Natural killer cell (primary cell): ENCODE measurements at places on chromosomes 1 and 21. TPM values are rescaled to one million over a fixed set of nuclear protein-coding genes. Genes with fewer than 3 reads are reported as not detected.

DNA sequence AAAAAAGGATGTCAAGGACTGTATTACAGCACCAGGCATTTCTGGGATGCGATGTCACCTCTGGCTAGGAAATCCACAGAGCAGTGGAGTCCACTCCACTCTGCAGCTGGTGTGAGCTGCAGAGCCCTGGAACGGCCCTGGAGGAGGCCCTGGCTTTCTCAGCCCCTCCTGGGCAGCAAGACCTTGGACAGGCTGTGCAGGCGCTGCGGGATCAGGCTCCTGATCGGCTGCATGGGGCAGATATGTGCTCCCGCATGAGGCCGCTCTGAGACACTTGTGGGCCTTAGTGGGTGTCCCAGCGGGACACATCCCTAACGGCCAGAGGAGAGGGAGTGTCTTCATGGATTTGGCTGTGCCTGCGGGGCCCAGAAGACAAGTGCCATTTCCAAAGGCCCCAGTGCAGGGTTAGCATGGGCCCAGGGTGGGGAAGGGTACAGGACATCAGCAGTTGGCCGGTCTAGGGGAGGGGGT lies 6.2 kb downstream of the DNMT3L start:
- DNase-seq = no peak

DNA sequence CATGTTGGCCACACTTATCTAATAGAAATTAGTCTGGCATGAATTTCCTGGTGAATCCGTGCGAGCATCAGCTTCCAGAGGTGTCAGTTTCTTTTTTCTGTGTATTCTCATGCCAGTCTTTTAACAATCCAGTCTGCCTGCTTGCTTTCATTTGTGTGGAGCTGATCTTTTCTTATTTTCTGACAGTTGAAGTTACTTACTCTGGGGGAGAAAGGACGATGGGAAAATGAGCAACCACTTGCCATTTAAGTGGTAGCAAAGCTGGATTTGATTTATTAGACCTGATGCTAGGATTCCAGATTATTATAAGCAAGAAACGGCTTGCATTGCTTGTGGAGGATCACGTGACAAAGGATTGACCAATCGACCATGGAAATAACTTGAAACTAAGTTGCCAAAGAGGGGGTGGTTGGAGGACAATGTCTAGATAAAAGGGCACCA lies 24.3 kb upstream of the APP start:
- DNase-seq = no peak

DNA sequence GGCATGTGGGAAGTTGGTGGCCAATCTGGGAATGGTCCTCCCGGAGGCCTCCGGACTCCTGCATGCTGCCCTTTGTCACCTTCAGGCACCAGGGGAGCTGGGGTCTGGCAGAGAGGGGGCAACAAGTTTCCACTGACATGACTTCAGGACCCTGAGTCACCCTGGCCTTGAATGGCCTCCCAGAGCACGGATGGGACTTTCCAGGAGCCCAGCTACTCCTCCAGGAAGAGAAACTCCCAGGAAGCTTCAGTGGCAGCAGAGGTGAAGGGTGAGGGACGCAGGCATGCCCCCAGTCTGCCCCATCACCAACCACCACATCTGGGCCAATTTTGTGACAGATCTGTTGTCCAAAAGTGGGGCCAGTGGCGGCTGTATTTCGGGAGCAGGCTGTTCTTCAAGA lies 55.9 kb upstream of the WASF2 start:
- DNase-seq = no peak

- no peak for DNase-seq
Measured at GRCh38 chr1:97621955-97622354, 298.9 kb downstream of the DPYD start.

- no peak for DNase-seq
Measured at GRCh38 chr1:36115200-36115669, 9.8 kb downstream of the COL8A2 start.

GRCh38 chr1:179550746-179551682 lies 24.7 kb downstream of the NPHS2 start:
- DNase-seq = no peak

DNA sequence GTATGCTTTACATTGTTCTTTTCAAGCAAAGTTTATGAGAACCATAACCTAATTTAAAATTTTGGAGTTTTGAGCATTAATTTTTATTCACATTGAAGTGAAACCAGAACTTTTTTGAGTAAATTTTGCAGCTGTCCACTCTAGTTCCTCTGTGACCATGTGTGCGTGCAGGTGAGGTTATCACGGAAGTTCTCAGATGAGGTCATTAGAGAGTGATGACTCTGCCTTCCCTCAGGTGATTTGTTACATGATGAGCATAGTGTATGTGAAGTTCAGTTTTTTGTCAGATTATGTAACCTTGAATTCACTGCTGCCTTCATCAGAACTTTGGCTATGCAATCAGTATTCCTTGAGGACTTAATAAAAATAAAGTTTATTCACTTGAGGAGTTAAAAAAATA lies 828.2 kb downstream of the ADGRL2 start:
- no peak for DNase-seq

DNA sequence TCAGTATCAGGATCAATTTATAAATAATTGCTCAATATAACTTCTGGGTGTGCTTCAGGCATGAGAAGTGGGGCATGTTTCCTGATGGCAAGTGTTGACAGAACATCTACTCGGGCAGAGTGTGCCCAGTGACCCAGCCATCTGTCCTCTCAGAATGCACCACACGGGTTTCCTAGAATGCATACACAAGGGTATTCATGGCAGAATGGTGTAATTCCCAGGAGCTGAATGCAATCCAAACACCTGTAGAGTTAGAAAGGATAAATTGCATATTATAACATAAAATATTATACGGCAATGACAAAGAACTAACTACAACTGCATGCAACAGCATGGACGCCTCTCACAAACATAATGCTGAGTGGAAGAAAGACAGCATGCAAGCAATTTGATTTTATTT lies 391.9 kb downstream of the SIPA1L2 start:
- no peak for DNase-seq

DNA sequence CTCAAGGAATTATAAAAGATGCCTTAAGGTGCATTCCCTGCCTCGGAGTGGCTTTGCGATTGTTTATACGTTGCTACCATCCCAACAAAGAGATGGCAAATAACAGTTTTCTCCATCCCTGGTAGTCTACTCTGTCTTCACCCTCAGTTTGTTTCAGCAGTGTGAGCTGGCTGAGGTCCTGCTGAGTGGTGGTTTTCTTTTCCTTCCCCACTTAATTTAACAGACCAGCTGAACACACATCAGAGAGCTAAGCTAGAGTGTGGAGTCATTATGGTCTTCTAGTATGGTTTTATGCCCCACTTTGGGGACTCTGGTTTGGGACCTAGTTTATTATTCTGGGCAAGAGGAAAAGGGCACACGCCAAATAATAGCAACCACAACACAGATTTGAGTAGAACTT lies 2.2 kb downstream of the PIGV start:
- DNase-seq = peak; percentile 24

- no peak for DNase-seq
Measured at GRCh38 chr1:227803933-227804332, 11.5 kb upstream of the PRSS38 start.

DNA sequence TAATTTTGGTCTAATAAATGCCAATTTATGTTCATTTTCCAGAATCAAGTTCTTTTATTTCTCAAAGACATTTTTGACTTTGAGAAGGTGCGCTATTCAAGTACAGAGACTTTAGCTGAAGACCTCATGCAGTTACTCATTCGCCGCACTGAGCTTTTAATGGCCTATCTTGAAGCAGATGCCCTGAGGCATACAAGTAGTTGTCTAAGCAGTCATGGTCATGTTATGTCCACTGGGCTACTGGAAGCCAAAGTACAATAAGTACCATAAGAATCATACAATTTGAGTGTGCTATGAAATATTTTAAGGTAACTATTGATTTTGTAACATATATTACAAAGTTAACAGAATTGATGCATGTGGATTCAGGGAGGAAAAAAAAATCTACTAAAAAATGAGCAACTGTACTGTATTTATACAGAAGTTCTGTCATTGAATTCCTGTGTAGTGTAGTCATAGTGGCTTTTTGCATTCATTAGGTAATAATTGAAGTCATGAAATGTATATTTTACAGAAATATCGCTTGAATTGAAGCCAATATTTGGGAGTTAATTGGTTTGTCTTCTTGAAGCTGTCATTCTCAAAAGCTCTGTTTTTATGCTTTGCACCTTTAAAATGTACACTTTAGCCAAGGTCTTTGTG lies 13.5 kb upstream of the NEXN start:
- no peak for DNase-seq

GRCh38 chr1:153642161-153642560 lies 8.3 kb downstream of the CHTOP start:
- DNase-seq = no peak

DNA sequence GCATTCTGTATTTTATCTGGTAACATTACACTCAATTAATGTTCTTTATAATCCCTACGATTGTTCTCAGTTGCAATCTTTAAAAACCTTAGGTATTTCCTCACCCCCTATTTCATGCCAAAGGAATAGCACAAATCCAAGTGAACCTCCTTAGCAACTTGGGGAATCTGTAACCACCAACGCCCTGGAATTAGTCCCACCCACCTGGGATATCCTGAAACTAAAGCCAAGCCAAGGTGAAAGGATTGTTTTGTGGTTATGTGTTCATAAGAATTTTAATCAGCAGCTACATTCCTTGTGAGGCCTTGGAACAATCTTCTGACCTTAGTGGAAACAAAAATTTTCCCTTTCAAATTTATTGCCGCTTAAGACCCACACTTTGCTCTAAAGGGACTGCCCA lies 908.7 kb downstream of the TTLL7 start:
- DNase-seq = no peak

DNA sequence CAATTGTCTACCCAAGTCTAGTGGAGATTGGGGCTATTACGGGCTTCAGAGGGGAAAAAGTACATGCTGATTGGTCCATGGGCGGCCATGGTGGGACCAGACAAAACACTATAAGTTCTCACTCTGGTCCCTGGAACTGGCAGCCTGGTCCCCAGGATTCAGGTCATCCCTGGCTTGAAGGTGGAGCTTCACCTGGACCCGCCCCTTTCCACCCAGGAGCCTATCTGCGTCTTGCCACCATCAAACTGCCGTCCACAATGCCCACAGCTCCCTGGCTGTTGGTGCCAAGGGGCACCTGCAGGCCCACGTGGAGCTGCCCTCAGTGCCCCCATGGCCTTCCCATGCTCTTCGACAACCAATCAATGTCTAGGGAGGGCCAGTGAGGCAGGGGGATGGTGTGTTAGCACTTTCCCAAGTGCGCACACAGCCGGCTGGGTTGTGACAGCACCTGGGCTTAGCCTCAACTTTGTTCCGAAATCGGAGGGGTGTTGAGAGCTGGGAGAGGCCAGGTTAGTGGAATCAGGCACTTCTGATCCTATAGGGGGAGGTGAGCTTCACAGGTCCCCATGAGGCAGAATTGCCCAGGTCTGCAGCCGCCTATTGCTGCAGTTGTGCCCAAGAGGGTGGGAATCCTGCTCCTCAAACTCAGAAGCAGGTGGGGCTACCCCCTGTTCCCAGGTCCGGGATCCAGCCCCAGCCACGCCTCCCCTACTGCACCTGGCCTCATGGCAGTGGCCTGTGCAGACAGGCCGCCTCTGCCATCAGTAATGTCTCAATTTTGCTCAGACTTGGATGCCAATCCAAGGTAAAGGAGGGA lies 1369.4 kb upstream of the PRMT6 start:
- DNase-seq = no peak

DNA sequence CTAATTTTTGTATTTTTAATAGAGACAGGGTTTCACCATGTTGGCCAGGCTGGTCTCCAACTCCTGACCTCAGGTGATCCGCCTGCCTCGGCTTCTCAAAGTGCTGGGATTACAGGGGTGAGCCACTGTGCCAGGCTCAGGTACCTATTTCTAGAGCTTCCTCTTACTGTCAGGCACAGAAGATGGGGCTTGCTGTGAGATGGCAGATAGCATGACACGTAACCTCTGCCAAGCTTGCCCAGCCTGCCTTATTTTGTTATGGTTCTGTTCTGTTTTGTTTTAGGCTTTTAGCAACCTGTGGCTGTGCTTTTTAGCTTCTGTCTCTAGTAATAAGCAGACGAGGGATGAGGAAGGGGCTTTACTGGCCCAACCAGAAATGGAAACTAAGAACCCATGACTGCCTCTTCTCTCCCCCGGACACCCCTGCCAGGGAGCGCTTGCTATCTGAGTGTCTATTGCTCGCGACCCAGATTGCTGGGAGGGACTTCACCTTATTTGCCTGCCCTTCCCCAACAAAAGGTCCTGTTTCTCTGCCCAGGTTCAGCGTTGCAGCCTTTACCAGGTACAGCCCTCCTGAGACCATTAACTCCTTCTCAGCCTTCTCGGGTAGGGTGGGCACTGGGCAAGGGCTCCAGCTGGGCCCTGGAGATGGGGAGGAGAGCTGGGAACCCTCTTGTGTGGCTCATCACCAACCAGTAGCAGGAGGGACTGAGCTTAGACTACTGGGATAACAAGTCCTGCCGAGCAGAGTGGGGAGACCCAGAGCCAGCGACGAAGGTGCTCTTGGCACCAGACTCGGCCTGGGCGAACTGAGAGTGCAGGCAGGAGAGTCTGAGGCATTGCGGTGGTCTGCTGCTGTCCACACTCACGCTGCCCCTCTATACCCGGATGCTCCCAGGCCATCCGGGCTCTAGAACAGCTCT lies 13.5 kb upstream of the LGR6 start:
- DNase-seq = no peak

DNA sequence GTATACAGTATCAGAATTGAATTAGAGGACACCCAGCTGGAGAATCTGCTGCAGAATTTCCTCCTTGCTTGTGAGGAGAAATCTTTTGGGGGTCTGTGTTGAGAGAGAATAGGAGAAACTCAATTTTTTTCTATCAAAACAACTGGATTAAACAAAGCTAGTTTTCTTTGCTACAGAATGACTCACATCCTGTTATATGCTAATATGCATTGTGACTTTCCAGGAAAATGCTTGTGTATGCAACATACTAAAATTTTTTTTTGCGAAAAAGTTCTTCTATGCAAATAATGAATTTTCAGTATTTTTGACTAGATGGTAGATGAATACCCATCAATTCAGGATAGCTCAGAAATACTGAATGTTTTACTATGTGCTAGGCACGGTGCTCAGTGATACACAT lies 2.2 kb downstream of the VAMP4 start:
- DNase-seq = no peak

- no peak for DNase-seq
Measured at GRCh38 chr1:180083164-180083563, 71.5 kb upstream of the QSOX1 start.

- DNase-seq = no peak
Measured at GRCh38 chr1:89309828-89310227, 37.2 kb upstream of the GBP5 start.

- peak; percentile 13 for DNase-seq
Measured at GRCh38 chr1:58786184-58786926, 2.5 kb upstream of the JUN start.

GRCh38 chr21:42187976-42188653 lies 30.8 kb upstream of the ABCG1 start:
- DNase-seq = peak; percentile 70

Gene OR2L2
- not detected for total RNA-seq

Gene MAN1C1
- 7.1 TPM for total RNA-seq

Gene PALMD
- not detected for total RNA-seq

Gene PGM1
- total RNA-seq = 31.4 TPM

Gene ASPM
- total RNA-seq = 0.73 TPM

Gene WDR4
- 14.0 TPM for total RNA-seq

Gene CFAP141
- total RNA-seq = not detected

Gene RHEX
- 21.3 TPM for total RNA-seq

Gene CD164L2
- not detected for total RNA-seq

Gene CYP4A11
- total RNA-seq = not detected

Gene KRTAP11-1
- total RNA-seq = not detected

Gene TTC34
- 1.4 TPM for total RNA-seq

Gene INSRR
- 0.14 TPM for total RNA-seq

Gene REN
- total RNA-seq = not detected

Gene POU3F1
- 0.15 TPM for total RNA-seq

Gene GBP4
- 39.1 TPM for total RNA-seq

Gene CHIA
- total RNA-seq = not detected

Gene ARHGEF11
- 2.4 TPM for total RNA-seq

Gene OR2G6
- total RNA-seq = not detected

Gene C1orf210
- total RNA-seq = not detected
